Lower lobe of right lung (tissue), 2 donors: ENCODE measurements at places on chromosomes 1 and 21. TPM values are rescaled to one million over a fixed set of nuclear protein-coding genes. Genes with fewer than 3 reads are reported as not detected.

Gene CRYBG2
- 2.1 TPM for total RNA-seq

Gene TAS1R1
- 0.27 TPM for total RNA-seq

DNA sequence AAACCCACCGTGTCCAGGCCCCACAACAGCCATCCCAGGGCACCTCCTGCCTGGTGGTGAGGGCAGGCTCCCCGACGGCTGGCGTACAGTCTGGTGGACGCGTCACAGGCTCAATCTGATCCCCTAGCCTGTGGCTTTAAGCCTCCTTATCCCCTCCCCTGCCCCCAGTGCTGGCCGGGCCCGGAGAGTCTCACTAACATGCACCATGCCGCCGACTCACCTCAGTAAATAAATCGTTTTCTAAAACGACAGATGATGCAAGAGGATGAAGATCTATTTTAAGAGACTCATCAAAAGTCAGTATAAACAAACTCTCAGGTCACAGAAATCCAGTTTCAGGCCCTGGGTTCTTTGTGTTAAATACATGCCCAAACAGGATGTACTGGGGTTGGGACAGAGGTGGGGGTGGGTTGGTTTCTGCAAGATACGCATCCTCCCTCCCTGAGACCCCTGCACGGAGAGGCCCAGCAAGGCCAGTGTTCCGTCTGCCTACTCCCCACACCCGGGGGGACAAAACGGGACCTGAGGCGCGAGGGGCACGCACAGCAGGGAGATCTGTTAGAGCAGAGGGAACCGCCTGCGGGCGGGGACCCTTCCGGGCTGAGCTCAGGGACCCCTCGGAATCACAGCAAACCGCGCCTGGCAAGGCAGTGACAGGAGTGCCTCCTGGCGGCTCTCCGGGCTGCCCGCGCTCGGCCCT, 3.1 kb downstream of the PANK4 start:
- DNase-seq: no peak

- no peak for DNase-seq
Observed at GRCh38 chr1:207970329-207971233, 59.7 kb upstream of the CD34 start.

DNA sequence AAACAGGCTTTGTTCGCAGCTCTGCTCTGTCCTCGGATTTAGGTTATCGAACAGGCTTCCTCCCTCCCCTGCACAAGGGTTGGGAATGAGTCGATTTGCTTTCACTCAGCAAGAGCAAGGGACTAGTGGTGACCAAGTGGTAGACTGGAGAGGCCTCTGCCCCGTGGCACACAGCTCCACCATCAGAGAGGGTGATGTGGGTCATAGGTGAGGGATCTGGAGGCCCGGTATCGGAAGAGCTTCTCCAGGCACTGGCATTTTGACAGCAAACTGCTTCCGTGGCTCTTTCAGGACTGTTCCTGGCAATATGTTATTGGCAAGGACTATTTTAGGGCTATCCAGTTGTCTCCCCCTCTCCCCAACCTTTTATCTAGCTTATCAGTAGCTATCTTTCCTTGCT, 3.1 kb upstream of the ELF3 start:
- DNase-seq: no peak
